ENCODE measurements at places on chromosomes 1 and 21.

DNA sequence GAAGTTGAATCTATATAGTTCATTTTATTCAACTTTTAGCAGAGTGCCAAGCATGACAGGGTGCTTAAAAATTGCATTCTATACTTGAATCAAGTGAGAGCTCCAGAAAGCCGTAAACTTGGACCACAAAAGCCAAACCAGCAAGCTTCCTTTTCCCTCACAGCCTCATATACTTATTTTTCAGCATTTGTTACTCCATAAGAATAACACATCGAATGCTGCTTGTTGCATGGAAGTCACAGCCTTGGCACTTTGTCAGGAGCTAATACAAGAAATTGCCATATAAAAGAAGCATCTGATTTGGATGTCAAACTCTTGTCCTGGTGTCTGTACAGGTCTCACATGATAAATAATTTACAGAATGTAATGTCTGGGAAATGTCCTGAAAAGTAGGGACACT lies 87.4 kb downstream of the PLXNA2 start:
- no peak for DNase-seq

- DNase-seq = no peak
Measured at GRCh38 chr1:91883470-91883869, 2.5 kb downstream of the TGFBR3 start.

GRCh38 chr1:186864296-186864695 lies 35.5 kb downstream of the PLA2G4A start:
- no peak for DNase-seq

- DNase-seq = no peak
Measured at GRCh38 chr21:44914176-44914874, 6.4 kb downstream of the ITGB2 start.

- no peak for DNase-seq
Measured at GRCh38 chr1:93029317-93029716, 49.8 kb upstream of the MTF2 start.

GRCh38 chr1:9626201-9626608 lies 25.3 kb upstream of the PIK3CD start:
- no peak for DNase-seq

GRCh38 chr1:205774198-205775014 lies 876 bp downstream of the RAB29 start:
- DNase-seq = no peak

DNA sequence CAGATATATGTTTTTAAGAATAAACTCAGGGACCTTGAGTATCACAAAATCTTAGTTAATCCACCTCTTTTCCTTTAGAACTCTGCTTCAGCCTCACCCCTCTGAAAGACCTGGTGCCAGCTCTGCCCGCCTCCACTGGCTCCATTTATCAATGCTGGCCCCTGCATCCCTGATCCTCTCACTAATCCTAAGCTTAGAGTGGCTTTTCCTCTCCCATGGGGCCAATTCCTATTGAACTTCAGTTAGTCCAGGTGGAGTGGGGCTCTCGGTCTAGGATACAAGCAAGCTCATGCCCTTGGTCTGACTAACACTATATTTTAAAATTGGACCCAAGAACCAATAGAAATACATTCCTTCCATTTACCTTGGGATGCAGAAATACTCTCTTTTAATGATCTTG lies 87.0 kb downstream of the RGS7 start:
- DNase-seq = no peak

- DNase-seq = no peak
Measured at GRCh38 chr1:166730299-166730888, 108.9 kb upstream of the POGK start.

Measured in hippocampal formation (tissue), 2 donors.